Heart right ventricle (tissue), 16 donors: ENCODE measurements at places on chromosomes 5 and 9.
A peak's percentile ranks its signal among the peaks of the same experiment; 100 is the strongest.

- DNase-seq, result peak; percentile 40
These were observed 9.3 kb downstream of the OBP2B start for GRCh38 chr9:133199648-133200321.

- no peak for DNase-seq
These were observed 78.3 kb upstream of the HSPA9 start for GRCh38 chr5:138653502-138653901.

- DNase-seq, result no peak
These were observed 72.5 kb downstream of the AP3B1 start for GRCh38 chr5:78221964-78222451.

- no peak for DNase-seq
These were observed 338.1 kb downstream of the DMRT2 start for GRCh38 chr9:1388216-1388615.

- DNase-seq, result no peak
These were observed 119.4 kb downstream of the ADAMTS12 start for GRCh38 chr5:33772380-33772897.

DNA sequence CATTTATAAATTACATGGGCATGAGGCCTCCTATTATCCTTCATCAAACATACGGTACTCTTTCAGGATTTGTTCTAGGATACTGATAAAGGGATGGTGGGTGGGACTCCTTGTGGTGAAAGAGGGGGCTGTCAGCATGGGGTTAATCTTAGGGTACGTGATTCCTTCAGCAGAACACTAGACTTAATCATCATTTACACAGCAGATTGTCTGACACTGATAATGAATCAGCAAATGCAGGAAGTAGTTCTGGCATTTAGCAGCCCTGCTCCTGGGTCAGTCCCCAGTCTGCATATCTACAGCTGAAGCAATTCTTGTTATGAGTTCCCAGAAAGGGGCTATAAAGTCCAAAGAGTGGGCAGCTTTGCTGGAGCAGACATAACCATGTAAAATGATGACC is 384.6 kb downstream of the SPOCK1 start:
- no peak for DNase-seq

DNA sequence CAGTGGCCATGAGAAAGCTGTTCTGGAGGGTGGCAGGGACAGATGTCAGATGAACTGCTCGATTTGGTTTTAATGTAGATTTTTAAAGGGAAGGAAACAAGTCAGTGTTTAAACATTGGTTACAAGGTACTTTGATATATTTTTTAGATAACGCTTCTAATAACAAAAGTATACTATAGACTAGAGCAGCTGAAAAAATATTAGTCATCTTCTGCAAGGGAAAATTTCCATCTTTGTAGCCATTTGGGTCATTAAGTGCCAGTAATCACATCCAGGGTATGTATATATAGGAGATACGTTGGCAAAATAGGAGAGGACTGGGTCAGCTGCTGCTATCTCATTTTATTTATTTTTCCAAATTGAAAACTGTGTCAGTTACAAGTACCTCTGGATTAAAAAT is 69.0 kb downstream of the SV2C start:
- no peak for DNase-seq

- DNase-seq, result no peak
These were observed 1.4 kb downstream of the HDHD3 start for GRCh38 chr9:113375057-113376023.

DNA sequence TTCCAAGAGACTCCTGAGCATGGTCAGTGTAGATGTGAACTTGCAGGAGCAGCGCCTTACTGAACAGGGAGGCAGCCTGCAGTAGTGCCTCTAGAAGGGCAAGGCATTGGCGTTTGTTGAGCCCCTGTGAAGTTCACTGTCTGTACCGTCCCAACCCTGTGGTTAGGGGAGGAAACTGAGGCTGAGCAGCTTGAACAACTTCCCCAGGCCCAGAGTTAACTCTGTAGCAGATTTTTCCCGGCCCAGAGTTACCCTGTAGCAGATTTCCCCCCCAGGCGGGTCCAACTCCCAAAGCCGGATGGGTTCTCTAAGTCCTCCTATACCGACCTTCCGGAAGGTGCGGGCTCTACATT is 9.6 kb downstream of the LMX1B start:
- DNase-seq, result no peak

- no peak for DNase-seq
These were observed 60.2 kb upstream of the PIP5K1B start for GRCh38 chr9:68644831-68645230.

- peak; percentile 39 for DNase-seq
These were observed 126.1 kb upstream of the HAND1 start for GRCh38 chr5:154603953-154604679.

GRCh38 chr9:132161743-132162184 is at the start of gene NTNG2:
TSS of gene NTNG2 (plus strand) at chr9:132162058. CDS start at chr9:132166832, 4,774 bp downstream.
- no peak for DNase-seq
